ENCODE measurements at places on chromosomes 4 and X.

GRCh38 chrX:40182095-40182494, 84.3 kb upstream of the BCOR start:
- no peak for DNase-seq

DNA sequence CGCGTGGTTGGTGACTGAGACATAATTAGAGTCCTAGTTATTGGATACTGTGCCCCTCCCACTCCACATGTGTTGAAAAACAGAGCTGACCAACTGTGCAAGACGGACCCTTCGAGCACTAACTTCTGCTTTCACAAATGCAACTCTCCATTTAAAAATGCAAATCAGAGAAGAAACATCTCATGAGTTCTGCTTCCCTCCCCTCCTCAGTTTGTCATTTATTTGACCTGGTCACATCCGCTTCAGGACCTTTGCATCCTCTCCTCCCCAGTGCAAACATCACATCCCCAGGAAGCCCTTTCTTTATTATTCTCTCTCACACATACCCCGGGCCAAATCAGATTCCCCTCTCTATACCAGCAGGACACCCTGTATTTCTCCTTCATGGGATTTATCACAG, 38.1 kb upstream of the NOCT start:
- no peak for DNase-seq

- DNase-seq: no peak
Measured at GRCh38 chr4:47858006-47858405, 20.1 kb upstream of the CORIN start.

- no peak for DNase-seq
Measured at GRCh38 chrX:103415068-103415467, 38.7 kb downstream of the BEX3 start.

- DNase-seq: no peak
Measured at GRCh38 chr4:59612235-59612634, 1587.9 kb upstream of the ADGRL3 start.

GRCh38 chrX:140503714-140504351, 1.0 kb downstream of the SOX3 start:
- no peak for DNase-seq
